ENCODE measurements at places on chromosomes 4 and X.
A peak's percentile ranks its signal among the peaks of the same experiment; 100 is the strongest.

- DNase-seq, result no peak
Observed at GRCh38 chr4:6322761-6323566, 53.3 kb downstream of the WFS1 start.

DNA sequence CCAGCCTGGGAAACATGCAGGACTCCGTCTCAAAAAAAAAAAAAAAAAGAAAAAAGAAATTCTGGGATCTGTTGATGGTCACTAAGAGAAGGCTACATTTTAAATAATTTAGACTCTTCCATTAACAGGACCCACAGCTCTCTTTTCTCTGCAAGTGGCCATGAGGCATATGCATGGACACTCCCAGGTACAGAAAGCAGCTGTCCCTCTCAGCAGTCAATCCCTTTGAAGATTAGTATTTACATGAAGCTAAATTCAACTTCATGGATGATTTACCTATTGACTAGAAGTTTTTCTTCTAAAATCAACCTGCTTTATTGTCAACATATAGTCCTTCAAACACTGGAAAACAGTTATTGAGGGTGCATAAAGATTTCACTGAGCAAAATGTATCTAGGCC lies 139.9 kb downstream of the CPEB2 start:
- DNase-seq, result no peak

DNA sequence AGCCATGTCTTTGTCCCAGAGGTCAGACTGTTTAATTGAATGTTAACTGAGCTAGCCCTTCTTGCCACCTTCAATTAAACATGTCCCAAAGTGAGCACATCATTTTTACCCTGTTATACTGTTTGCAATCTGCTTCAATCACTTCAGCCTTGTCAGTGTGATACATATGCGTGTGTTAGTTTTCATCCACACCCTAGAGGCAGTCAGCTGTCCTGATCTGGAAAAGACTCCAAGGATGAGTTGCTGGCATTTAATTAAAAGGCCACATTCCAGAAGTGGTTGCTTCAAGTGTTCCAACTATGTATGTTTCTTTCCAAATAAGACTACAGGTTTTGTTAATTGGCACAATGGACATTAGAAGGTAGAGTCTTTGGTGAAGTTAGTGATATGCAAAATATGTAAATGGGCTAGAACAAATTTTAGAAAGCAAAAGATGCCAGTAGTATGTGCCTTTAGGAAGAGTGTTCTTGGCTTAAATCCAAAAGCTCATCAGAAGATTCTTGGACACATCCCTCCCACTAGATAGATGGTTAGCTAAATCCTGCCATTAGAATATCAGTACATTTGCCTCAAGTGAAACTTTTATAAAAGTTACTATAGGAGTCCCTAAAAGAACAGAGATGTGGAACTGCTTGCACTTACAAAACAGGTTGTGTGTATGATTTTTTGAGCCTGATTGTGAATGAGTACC lies 79.5 kb upstream of the SLIT2 start:
- no peak for DNase-seq

- DNase-seq, result no peak
Observed at GRCh38 chrX:153612413-153612812, 13.5 kb upstream of the CCNQ start.

GRCh38 chr4:64417974-64418373 lies 8.7 kb upstream of the TECRL start:
- no peak for DNase-seq

GRCh38 chrX:78945186-78945912 lies at the start of gene P2RY10:
TSS of gene P2RY10 (plus strand) at chrX:78945391. CDS start at chrX:78960521, 15,130 bp downstream.
- DNase-seq, result peak; percentile 63

GRCh38 chr4:118398226-118399090 lies 45.7 kb upstream of the PRSS12 start:
- DNase-seq, result no peak

- DNase-seq, result peak; percentile 71
Observed at GRCh38 chrX:15686818-15687685, 22.4 kb upstream of the CLTRN start.

- DNase-seq, result no peak
Observed at GRCh38 chrX:6159468-6159867, 69.2 kb downstream of the NLGN4X start.

GRCh38 chr4:158282252-158282651 lies 72.0 kb downstream of the TMEM144 start:
- DNase-seq, result no peak

DNA sequence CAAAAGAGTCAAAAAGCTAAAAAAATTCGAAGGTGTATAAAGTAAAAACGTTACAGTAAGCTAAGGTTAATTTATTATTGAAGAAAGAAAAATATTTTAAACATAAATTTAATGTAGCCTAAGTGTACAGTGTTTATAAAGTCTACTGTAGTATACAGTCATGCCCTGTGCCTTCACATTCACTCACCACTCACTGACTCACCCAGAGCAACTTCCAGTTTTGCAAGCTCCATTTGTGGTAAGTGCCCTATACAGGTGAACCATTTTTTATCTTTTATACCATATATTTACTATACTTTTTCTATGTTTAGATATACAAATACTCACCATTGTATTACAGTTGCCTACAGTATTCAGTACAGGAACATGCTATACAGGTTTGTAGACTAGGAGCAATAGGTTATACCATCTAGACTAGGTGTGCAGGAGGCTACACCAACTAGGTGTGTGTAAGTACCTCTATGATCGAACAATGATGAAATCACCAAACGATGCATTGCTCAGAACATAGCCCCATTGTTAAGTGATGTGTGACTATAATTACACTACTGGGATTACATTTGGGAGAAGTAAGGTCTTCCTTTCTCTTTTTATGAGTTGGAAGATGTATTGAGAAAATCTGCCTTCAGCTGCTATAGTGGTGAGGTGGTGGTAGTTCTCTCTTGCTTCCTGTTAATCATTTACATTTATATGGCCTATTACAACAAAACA lies 27.2 kb downstream of the TMSB4X start:
- peak; percentile 69 for DNase-seq

DNA sequence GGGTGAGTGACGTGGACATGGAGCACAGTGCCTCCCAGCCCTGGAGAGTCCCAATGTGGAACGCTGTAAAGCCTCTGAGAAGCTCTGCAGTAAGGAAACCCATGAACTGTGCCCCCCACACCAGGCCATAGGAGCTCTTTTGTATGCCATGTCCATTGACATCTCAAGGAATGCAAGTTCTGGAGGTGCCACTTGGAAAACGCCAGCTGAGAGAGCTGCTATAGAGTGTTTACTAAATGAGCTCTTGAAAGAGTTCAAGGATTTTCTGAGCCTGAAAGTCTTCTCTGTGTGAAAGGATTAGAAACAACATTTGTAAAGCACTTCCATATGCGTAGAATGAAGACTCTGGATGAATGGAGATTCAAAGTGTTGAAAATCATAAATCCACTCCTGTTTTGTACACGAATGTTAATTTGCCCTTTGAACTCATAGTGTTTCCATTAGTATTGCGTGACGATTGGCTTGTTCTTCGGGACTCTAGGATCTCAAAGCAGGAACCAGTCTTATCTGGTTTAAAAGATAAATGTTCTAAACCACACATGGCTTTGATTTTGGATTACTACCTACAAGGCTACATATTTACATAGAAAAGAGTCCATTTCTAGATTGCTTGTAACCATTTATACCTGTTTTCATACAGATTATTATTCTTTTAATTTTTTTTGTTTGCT lies 41.8 kb upstream of the STOX2 start:
- no peak for DNase-seq

GRCh38 chr4:138630666-138631065 lies 384.9 kb upstream of the NOCT start:
- no peak for DNase-seq

DNA sequence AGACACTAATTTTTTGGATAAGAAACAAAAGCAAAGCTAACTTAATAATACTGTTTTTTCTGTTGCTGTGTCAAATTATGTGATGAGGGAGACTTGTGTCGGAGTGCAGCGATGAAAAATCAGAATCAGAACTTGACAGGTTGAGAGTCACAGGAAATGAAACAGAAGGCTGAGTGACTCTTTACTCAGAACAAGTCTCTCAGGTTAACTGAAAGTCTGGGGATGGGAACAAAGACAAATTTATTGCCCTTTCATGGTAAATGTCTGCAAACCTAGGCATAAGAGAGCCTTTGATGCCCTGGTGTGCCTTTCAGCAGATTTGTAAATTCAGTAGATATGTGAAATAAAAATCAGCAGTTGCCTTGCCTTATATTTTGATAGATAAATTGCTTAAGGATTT lies 96.0 kb downstream of the ADGRL3 start:
- DNase-seq, result no peak

DNA sequence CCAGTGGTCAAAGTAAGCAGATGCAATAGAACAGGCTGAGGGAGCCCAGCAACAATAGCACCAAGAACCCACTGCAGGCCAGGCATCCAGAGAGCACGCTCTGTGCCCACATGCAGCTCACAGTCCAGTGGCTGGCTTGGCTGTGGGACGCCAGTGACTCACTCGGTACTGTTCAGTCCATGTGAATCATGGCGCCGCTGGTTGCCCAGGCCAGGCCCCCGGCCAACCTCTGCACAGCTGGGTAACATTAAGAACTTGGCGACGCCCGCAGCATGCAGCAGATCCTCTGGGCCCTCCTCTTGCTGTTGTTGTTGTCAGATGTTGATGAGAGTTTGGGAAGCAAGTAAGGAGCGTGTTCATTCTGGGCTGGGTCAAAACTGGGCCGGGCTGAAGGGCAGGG lies 60.5 kb downstream of the MSX1 start:
- DNase-seq, result no peak

DNA sequence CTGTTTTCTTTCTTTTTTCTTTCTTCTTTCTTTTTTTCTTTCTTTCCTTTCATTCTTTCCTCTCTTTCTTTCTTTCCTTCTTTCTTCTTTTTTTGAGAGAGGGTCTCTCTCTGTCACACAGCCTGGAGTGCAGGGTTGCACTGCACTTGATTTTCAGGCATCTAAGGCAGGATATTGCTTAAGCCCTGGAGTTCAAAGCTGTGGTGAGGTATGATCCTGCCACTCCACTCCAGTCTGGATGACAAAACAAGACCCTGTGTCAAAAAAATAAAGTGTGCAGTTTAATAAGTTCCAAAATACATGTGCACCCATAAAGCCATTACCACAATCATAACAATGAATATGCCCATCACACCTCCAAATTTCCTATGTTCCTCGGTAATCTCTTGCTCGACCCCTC lies 10.6 kb upstream of the ZNF718 start:
- no peak for DNase-seq

- no peak for DNase-seq
Observed at GRCh38 chrX:105552395-105552794, 269.9 kb upstream of the NRK start.

DNA sequence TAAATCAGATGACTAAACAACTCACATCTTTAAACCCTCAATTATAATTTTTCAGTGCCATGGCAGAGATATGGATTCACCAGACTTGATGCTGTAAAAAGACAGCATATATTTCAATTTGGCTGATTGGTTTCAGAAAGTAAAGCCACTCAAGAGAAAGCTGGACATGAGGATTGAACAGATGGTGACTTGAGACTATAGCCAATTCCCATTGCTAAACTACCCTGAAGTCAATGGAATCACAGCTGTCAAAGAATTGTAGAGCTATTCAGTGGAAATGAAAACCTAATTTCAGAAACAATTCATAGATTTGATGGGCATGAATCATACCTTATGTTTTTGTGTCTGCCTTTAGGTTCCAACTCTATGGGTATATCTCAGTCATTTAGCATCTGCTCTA lies 510.6 kb upstream of the BOD1L1 start:
- no peak for DNase-seq

- no peak for DNase-seq
Observed at GRCh38 chr4:8342651-8343261, 73.2 kb downstream of the HTRA3 start.

DNA sequence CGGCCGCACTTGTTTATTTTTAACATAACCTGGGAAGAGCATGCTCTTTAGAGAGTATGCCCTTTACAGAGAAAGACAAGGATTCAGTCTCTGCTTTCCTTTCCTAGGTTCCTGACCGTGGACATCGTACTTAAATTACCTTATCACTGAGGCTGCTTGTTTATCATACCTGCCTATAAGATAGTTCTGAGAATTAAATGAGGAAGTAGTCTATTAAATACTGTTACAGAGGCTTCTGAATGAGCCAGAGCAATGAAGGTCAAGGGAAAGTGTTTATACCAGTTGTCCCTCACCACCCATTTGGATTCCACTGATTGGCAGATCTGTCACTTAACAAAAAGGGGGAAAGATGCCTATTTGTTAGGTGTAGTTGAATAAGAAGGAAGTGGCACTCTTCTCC lies 10.0 kb downstream of the TXLNG start:
- no peak for DNase-seq

DNA sequence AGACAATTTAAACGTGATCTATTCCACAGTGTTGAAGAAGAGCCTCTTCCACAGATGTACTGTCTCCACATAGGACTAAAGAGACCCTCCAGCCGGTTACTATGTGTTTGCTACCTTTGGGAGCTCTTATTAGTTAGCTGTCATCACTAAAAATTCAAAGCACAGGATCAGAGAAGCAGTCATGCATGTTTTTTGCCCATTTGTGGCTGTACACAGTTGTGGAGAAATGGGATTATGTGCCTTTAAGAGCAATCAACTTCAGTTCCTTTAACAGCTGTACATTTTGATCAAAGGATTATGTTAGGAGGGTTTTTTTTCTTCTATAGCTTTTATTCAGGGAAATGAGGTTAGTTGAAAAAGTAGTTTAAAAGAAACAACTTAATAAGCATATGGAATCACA lies 149.0 kb upstream of the SPOCK3 start:
- no peak for DNase-seq

DNA sequence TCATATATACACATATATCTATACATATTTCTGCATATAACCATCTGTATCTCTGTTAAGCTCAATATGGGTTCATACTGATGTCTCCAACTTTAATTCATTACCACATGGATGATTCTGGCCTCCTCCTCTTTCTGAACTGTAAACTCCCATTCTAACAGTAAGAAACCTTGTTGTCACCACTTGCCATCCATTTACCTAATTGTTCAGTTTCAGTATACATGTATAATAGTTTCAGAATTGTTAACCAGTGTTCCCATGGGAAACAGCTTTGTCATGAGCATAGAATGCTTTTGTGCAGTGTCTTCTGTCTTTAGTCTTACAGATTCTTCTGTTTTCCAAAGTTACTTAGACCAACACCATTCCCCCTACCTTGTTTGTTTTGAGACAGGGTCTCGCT lies 35.9 kb downstream of the SLC9A6 start:
- no peak for DNase-seq

DNA sequence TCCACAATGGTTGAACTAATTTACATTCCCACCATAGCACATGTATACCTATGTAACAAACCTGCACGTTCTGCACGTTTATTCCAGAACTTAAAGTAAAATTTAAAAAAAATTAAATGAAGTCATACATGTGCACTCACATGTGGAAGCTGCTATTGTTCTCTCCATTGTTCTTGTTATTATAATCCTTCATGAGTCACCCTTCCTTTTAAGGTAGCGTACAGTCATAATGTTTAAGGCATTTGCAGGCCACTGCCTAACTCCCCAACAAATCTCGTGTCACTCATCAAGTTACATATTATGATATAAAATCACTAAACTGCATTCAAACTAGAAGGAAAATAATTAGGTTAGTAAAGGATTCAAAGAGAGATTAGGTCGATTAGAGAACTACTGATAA lies 63.6 kb downstream of the SLC7A11 start:
- no peak for DNase-seq

All from activated effector memory CD4-positive, alpha-beta T cell treated with anti-CD3 and anti-CD28 coated beads, Interleukin-2, amount 50 U/mL, for 16 hours (primary cell).